ENCODE measurements at places on chromosomes 1 and 21. TPM values are rescaled to one million over a fixed set of nuclear protein-coding genes. Genes with fewer than 3 reads are reported as not detected.

GRCh38 chr1:46300673-46301405, 2.6 kb downstream of the LRRC41 start:
- no peak for DNase-seq

DNA sequence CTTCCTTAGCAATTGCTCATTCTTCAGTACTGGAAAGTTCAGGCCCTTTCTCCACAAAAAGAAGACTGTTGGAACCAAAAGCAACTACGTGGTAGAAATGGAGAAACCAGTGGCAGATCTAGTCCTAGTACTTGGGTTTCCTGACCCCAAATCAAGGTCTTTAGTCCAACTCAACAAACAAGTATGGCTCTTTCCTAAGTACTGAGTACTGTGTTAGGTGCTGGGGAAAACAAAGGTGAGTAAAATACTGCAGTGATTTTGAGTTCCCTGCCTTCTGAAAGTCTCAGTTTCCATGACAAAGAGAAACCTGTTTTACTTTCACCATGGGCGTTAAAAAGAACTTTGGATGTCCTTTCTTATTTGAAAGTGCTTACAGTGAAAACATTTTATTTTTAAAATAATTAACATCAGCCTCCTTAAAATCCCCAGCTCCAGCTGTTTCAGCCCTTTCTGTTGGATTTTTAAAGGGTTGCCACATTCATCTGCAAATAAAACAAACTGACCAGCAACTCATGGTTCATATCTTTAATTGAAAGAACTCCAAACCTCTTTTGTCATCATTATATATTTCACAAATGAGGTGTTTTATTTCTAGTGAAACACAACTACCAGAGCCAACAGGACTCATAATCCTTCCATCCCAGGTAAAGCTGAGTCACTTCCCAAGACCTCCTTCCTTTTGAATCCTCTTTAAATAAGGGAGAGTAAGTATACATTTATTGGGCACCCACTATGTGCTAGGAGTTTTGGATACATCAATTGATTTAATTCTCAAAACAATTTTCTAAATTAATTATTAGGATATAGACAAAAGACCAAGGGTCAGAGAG, 35.4 kb downstream of the PLPP3 start:
- DNase-seq = no peak

- DNase-seq = no peak
Observed at GRCh38 chr21:45937721-45938452, 43.7 kb upstream of the COL6A1 start.

- no peak for DNase-seq
Observed at GRCh38 chr21:35705237-35705887, 355.0 kb downstream of the SETD4 start.

Gene SLC9C2
- total RNA-seq = not detected

Gene SH2D2A
- 2.3 TPM for total RNA-seq

Gene HPDL
- total RNA-seq = 3.1 TPM

Gene PRELP
- total RNA-seq = not detected

Gene CRP
- total RNA-seq = not detected

Gene CDC20
- total RNA-seq = 22.3 TPM

Gene OR10Z1
- total RNA-seq = not detected

Gene SH2D5
- 17.5 TPM for total RNA-seq

All from kidney epithelial cell (primary cell).